ENCODE measurements at places on chromosomes 2 and 18.

- DNase-seq: no peak
These were observed 9.6 kb downstream of the TRIM54 start for GRCh38 chr2:27291865-27292264.

- DNase-seq: no peak
These were observed 109.0 kb upstream of the KCNJ3 start for GRCh38 chr2:154589514-154589913.

GRCh38 chr2:240201866-240202265 is 61.4 kb upstream of the OTOS start:
- no peak for DNase-seq

DNA sequence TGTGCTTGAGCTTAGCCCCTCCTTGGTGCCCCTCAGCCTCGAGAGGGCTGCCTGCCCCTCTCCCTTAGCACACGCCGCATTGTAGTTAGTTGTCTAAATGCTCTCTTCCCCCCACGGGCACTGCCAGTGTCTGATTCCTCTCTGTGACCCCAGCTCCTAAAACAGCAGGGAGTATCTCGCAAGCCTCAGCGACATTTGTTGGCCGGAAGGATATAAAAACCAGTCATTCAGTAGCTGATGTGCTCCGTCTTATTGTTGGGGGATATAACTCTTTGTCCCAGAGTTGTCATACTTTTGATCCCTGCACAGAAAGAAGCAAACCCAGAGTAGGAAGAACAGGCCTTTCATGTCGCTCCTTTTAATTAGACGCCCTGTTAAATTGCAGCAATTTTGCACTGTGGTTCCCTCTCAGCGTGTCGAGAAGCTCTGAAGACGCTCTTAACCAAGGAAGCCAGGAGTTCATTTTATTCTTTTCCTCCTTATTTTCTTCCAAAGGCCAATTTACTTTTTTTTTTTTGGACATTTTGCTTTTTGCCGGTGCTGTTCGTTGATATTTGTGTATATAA is 201.8 kb downstream of the KLHL29 start:
- DNase-seq: no peak

DNA sequence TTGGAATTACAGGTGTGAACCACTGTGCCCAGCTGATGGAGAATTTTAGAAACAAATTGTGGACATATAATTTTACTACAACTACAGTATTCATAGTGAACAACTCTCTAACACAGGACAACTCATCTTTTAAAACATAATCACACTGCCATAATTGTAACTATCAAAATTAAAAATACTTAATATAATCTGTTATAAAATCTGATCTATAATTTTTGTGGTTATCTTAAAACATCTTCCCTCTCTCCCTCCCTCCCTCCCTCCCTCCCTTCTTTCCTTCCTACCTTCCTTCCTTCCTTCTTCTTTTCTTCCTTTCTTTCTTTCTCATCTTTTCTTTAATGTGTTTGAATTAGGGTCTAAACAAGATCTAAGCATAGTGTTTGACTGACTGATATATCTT is 577.7 kb downstream of the CNTNAP5 start:
- DNase-seq: no peak

DNA sequence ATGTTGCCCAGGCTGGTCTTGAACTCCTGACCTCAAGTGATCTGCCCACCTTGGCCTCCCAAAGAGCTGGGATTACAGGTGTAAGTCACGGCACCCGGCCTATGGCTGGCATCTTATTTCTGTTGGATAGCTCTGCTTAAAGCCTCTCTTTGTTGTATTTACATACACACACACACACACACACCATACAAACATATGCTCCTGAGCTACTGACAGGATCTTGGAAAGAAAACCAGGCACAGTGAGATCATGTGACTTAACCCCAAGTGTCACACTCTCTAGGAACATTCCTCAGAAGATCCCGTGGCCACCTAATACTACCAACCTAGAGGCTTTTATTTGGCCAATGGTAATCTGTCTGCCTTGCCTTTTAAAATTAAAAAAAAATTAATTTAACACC is 85.1 kb upstream of the HAAO start:
- DNase-seq: no peak

DNA sequence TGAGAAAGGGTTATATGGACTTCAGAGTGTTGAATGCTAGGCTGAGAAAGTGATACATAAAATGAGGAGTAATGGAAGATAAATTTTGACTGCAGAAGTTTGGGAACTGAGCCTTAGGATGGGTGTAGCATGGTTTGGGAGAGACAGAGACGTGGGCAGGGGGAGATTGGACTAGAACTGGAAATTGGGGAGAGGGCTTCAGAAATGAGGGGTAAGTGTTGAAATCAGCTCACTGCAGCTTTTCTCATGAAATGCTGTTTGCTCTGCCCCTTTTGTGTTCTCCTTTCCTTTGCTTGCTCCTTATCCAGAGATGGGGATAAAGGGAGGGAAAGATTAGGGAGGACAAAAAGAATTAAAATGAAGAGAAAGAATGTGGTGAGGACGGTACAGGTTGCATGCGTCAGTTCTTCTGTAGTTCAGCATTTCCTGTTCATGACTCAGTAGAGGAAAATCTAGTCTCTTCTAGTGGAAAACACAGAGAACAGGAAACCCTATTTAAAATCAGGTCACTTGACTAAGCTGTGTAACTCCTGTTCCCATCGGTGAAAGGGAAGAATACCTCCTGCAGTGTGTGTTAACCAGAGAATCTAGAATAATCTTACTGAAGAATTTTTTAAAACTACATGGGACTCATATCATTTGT is 105.6 kb downstream of the CRIM1 start:
- peak; percentile 98 for DNase-seq

- DNase-seq: no peak
These were observed 75.4 kb upstream of the IGFBP5 start for GRCh38 chr2:216770717-216771116.

DNA sequence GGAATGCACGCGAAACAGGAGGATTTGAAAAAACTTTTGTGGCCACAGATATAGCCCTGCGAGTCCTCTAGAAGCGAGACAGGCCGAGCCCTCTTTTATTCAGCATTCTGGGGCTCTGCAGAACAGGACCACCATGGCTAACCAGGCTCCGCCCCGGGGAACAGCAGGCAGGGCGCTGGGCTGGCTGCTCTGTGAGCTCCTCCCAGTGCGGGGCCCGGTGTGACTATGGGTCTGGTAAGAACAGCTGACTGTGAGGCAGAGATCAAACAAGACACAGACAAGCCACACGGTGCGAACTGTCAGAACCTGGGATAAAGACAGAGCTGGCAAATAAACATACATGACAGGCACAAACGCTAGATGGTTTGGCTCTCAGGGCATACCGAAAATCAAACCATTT is 15.5 kb downstream of the PXDN start:
- DNase-seq: peak; percentile 83

- no peak for DNase-seq
These were observed 23.3 kb downstream of the KLF7 start for GRCh38 chr2:207142461-207142860.

GRCh38 chr2:239225871-239226561 is 174.8 kb downstream of the HDAC4 start:
- peak; percentile 84 for DNase-seq

DNA sequence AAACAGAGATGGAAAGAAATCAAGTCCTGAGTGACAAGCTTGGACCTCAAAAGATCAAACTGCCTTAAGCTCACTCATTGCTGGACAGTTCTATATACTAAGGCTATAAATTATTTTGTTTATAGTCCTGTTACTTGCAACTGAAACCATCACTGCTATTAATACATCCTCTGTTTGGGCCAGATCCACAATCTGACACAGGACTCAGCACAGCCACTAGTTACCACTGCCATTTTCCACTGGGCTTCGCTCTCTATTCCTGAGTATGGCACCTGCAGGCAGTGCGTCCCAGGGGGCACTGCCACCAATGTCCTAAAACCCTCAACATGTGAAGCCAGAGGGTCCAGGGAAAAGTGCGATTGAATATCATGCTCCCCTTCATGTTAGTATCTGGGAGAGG is 52.3 kb downstream of the CYP26B1 start:
- DNase-seq: no peak

DNA sequence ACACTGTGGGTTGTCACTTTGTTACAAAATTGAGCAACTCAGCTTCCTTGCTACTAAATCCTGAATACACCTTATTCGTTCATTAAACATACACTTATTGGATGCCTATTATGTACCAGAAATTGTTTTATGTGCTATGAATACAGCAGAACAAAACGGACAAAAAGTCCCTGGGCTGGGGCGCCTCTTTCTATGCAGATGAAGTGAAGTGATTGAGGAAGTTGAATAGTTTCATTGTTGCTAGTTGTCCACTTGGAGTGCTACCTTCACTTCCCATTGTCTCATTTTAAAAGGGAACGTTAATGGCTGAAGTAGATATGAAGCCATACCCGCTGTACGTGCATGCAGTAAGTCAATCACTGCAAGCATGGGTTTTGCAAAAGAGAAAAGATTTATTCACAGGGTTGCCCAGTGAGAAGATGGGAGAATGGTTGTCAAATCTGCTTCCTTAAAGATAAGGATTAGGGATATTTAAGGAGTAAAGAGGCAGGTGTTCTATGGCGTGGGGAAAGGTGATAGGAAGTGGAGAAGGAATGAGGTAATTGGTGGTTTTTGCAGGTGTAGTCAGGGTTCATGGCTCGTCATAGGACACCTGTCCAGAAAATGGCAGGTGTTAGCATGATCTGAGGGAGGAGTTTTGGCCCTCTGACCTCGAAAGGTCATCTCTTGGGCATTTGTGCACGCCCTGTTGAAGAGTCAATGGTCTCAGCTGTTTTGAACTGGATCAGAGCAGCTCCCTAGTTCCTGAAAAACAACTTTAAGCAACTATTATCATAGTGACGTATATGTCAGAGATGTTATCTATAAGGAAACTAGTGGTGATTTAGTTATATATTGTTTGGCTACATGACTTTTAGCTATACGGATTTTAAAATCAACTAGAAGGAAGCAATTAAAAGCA is 23.5 kb downstream of the TRPM8 start:
- no peak for DNase-seq

- DNase-seq: no peak
These were observed 653.3 kb upstream of the PKDCC start for GRCh38 chr2:41394541-41394940.

DNA sequence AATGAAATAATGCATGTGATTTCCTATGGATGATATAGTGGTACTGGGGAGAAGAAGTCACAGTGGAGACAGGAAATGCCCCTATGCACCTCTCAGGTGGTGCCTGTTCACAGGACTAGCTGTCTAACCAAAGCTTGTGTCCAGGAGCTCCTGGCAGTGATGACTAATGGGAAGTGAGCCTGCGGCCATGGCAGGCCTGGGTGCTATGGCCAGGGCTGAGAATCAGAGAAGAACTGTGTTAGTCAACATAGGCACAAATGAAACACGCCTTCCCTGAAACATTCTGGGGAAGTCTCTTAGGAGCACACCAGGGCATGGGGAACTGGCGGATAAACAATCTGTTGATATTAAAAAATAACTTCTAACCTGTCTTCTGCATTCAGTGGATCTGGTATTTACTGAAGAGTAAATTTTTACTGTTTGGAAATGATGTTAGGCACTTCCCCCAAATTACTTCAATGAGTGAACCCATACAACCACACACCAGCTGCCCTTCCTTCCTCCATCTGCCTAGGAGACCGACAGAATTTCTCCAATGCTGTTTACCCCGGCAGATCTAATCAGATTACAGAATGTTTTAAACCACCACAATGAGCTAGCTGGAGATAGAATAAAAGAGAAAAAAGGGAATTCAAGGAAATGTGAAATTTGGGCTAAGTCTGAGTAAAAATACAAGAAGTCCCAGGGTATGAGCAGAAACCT is 67.4 kb downstream of the MEP1B start:
- DNase-seq: no peak

DNA sequence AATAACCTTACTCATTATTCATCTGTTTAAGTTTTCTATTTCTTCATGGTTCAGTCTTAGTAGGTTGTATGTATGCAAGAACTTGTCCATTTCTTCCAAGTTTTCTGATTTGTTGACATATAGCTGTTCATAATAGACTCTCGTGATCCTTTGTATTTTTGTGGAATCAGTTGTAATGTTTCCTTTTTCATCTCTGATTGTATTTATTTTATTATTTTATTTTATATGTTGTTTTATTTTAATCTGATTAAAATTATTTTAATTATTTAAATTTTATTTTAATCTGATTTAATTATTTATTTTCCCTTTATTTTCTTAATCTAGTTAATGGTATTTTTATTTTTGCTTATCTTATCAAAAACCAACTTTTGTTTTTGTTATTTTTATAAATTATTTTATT is 43.5 kb upstream of the SLC9A2 start:
- DNase-seq: no peak

- no peak for DNase-seq
These were observed 97.5 kb upstream of the EFEMP1 start for GRCh38 chr2:56021136-56021474.

GRCh38 chr2:181203412-181203811 is 223.0 kb downstream of the UBE2E3 start:
- peak; percentile 91 for DNase-seq

- DNase-seq: no peak
These were observed 167.6 kb upstream of the ACAA2 start for GRCh38 chr18:49980896-49981295.

- peak; percentile 86 for DNase-seq
These were observed 21.6 kb upstream of the SULT1C2 start for GRCh38 chr2:108267101-108267500.

DNA sequence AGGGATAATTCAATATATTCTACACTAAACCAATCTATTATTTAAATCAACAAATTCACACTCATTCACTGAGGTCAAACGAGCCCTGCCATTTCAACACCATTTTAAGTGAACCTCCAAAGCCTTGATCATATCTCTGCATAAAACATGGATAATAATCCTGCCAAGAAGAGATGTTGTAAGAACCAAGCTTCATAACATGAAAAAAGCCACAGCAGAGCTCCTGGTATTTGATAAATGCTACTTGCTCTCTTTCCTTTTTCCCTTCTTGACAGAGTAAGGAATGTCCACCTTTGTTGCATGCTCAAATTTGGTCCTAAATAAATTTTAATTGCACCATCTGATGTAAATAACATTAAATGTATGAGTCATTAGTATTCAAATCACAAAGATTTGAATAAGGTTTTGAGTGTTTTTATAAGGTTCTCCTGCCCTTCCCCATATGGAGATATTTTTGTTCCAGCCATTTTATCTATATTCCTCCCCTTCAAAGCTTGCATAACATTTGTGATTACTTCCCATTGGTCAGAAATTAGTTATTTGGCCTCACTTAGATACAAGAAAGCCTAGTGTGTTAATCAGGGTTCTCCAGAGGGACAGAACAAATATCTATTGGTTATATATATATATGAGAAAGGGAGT is 318.8 kb downstream of the RND3 start:
- peak; percentile 82 for DNase-seq

DNA sequence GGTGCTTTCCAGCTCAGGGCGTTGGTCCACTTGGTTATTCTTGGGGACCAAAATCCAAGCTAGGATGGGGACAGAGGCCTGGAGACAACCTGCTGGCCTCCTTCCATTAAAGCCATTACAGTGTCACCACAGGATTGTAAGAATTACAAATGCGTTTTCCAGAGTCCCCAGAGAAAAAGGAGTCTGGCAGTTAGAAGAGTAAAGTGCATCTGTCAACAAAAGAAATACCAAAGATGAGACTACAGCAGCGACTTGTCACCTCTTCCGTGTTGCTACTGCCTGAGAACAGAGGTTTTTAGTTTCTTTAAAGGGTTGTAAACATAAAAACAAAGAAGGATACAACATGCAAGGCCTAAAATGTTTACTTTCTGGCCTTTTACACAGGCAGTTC is 235.7 kb downstream of the AGAP1 start:
- no peak for DNase-seq

Data from iris pigment epithelial cell (primary cell).